ENCODE measurements at places on chromosomes 2 and 18.
A peak's percentile ranks its signal among the peaks of the same experiment; 100 is the strongest.

- peak; percentile 5 for DNase-seq
These were observed 54.9 kb downstream of the DSC3 start for GRCh38 chr18:30987467-30988241.

- DNase-seq, result no peak
These were observed 131.5 kb downstream of the HDAC4 start for GRCh38 chr2:239269173-239269885.

- no peak for DNase-seq
These were observed 11.4 kb downstream of the WDSUB1 start for GRCh38 chr2:159275111-159275510.

DNA sequence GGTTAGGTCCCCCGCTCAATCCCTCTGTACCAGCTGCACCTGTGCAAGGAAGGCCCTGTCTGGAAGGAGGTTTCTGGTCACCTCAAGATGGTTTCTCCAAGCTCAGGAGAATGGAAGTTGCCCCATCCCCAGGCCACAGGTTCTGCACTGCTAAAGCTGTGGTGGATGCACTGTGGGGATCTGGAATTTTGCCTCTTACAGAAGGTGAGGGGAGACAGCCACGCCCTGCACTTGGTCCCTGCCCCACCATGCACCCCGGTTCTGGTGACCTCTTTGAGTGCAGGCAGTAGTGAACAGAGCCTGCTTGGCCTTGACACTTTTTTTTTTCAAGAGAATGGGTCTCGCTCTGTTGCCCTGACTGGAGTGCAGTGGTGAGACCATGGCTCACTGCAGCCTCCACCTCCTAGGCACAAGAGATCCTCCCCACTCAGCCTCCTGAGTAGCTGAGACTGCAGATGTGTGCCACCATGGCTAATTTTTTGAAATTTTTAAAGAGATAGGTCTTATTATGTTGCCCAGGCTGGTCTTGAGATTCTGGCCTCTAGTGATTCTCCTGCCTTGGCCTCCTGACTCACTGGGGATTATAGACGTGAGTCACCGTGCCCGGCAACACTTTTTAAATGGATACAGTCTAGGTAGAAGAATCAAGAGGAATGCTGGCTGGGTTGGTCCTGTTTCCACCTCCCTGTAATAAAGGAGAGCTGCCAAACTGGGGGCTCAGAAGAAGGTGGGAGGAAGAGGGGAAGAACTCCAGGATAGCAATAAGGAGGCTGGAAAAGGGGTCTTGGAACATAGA, 5.8 kb upstream of the NT5DC4 start:
- DNase-seq, result no peak

- DNase-seq, result no peak
These were observed 96.4 kb upstream of the MSTN start for GRCh38 chr2:190158798-190159434.

- DNase-seq, result no peak
These were observed 62.5 kb downstream of the REEP1 start for GRCh38 chr2:86274918-86275275.

DNA sequence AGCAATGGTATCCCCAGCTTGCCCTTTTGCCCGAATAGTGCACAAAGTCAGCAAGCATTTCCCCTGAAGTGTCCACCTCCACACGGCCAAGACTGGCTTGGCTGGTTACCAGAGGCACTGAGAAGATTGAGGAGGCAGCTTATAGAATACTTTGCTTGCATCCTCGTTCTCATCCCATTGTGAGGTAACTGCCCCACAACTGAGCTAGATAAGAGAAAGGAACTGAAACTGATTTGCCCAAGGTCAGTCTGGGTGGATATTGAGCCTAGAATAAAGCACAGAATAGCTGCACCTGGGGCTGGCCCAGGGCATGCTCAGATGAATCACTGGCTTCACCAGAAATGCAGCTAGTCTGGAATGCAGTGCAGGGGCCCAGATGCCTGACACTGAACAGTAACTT, 32.7 kb upstream of the MAP4K3 start:
- no peak for DNase-seq

DNA sequence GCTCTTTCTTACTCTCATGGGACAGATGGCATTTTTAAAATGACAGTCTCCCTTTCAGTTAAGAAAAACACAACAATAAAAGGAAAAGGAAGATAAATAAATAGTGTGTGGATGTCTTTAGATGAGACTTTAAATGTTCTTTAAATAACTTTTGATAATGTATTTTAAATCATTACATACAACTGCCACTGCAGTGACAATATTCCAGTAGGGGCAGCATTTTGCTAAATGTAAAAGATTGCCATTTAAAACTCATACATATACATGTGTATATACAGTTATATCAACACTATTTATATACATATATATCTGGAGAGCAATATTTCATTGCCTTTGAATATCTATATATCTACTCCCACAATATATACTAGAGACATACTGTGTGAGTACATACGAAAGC, 90.7 kb downstream of the INO80D start:
- no peak for DNase-seq

GRCh38 chr2:174516501-174517378, 29.9 kb upstream of the GPR155 start:
- peak; percentile 4 for DNase-seq

DNA sequence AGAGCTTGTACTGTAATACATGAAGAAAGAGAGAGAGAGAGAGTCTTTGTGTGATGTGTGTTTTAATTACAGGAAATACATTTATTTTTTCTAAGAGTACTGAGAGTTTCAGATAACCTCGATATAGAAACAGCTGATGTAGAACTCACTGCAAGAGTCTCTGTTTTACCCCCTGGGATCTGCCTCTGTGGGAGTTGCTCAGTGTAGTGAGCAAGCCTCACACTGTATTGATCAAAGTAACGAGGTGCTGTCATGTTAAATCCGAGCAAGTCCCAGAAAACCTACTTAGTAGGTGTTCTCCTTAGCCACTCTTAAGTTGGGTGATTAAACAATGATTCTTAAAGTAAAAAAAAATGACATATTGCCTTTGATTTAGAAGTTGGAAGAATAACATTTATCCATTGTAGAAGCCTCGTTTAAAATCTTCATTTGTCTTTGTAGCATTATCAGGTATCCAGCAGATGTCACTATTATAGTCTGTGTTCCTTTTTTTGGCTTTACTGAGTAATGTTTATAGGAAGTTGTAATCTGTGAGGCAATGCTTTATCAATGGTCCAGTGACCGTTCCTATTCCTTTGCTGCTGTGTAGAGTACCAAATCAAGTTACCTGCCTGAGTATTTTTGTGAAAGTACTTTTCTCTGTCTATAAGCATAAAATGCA, 219.0 kb downstream of the MYO3B start:
- peak; percentile 60 for DNase-seq

DNA sequence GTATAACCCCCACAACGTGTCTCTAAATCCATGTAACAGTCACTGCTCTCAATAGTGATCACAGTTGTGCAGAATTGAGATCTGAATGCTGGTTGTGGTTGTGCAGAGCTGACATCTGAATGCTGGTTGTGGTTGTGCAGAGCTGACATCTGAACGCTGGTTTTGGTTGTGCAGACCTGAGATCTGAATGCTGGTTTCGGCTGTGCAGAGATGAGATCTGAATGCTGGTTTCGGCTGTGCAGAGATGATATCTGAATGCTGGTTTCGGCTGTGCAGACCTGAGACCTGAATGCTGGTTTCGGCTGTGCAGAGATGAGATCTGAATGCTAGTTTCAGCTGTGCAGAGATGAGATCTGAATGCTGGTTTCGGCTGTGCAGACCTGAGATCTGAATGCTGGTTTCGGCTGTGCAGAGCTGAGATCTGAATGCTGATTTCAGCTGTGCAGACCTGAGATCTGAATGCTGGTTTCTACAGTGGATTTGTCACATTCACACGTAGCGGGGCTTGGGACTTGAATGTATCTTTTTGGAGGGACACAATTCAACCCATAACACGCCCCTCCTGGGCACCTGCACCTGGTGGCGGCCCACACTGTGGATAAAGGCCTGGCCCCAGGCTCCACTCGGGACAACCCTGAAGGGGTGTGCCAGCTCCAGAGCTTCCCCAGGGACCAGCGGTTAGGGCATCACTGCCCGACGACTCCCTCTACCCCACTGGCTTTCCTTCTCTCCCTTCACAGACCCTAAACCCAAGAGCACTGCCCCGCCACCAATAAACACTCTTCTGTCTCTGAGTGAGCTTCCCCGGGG, 51.1 kb upstream of the SLC66A3 start:
- no peak for DNase-seq

- peak; percentile 51 for DNase-seq
These were observed 49.9 kb upstream of the RTN4 start for GRCh38 chr2:55099878-55100820.

- peak; percentile 41 for DNase-seq
These were observed 89.5 kb downstream of the PTH2R start for GRCh38 chr2:208496129-208496528.

DNA sequence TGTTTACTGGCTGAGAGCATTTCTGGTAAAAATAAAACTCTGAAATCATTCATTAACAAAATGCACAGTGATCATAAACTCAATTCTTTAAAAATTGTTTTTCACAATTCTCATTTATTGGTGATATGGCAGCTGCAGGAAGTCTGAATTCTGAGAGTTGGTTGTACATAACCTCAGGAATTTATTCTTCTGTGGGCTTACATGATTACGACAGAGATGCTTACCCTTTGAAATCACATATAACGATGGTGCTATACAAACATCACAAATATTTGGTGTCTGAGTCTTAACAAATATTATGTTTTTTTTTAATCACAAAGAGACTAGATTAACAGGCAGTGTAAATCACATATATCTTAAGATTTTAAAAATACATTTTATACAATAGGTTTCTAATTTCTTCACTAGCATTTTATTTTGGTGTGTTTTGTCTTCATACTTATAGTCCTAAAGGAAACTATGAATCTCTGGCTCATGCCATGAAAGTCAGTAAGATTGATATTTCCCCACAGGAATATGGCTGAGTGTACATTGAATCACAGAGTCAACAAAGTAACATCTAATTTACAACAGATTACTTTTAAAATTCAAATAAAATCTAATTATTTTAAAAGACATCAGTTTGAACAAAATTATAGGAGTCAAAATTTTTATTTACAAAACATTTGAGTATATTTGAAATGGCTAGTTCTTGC, 318.8 kb upstream of the THUMPD2 start:
- DNase-seq, result no peak

GRCh38 chr2:236168110-236169080, at the start of gene GBX2:
Gene GBX2, minus strand, starts transcription at chr2:236168386. Its CDS starts 415 bp downstream, at chr2:236167971.
- peak; percentile 59 for DNase-seq

DNA sequence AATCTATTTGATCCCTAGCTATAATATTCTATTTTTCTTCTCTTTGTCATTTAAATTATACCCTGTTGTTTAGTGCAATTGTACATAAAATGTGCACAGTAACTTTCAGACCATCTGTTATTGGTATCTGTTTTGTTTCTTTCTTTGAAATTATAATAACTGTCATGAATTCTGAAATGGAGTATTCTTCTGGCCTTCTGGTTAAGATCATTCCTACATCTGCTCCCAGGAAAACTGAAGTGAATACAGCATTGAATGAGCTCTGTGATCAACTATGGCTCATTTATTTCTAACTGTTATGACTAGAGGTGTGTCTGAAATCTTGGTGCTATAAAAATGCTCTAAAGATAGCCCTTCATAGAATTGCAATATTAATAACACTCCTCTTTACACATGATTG, 788.4 kb upstream of the TMEFF2 start:
- DNase-seq, result no peak

DNA sequence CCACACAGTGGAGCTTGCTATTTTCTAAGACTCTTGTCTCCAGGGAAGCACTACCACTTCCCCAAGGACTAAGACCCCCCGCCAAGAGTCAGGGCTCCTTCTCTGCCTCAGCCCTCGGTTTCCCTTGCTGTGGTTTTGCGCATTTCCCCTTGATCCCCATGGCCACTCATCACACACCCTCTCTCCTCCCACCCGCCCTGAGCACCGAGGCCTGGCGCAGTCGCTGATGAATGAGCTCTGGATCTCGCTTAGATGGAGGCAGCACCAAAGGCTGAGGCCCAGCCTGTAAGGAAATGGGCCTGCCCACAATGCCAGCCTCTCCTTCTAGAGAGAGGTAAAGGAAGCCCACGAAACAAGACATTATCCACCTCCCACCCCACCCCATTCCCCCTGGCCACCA, 96.9 kb downstream of the TNS1 start:
- DNase-seq, result peak; percentile 62

- no peak for DNase-seq
These were observed 108.6 kb upstream of the REV1 start for GRCh38 chr2:99598441-99598840.

DNA sequence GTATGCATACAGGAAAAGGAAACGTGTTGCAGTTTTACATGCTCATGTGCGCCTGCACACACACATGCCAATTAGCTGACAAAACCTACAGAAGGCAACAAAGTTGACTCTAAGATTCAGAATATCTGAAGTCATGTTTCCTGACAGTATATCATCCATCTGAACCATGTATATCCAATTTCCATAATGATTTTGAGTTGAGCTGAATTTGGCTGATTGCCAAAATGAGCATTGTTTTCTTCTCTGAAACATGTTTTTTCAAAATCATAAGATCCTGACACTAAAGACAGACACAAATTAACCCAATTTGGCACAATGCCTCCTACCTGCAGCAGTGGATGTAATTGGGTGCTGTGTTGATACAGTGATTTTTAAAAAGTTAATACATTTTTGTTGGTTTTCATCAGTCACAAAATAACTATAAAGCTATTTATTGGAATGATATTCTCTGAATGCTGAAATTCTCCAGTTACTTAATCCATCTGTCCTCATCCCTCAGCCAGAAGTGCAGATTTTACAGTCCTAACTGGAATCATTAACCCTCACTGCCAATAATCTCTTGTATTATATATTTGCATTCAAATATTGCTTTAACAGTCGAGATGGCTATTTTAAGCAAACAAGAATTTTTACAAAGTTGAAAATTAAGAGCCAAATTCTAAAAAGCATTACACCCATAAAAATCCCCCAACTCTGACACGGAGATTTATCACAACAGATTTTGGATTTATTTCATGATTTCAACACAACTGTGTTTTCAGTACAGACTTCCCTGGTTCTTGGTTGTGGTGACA, 161.7 kb upstream of the LMAN1 start:
- no peak for DNase-seq

DNA sequence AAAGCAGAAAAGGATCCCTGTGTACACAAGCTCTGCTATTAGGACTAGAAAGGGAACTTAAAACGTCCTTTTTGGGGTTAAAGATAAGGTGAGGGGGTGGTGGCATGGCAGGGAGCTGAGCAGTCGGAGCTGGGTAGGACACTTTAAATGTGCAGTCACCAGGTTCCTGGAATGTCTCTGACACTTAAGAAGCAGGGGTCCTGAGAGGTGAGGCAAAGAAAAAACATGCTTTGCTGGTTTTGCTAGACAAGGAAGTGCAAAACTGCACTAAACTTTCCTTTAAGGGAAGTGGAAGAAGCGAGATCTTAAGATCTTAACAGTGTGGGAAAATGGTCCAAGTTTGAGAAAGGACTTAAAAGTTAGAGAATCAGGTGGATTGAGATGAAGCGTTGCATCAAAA, 99.5 kb upstream of the MAP3K20 start:
- peak; percentile 33 for DNase-seq

Data from hematopoietic multipotent progenitor cell treated with erythropoietin and hydrocortisone succinate and interleukin-3 and kit ligand, for 4 days (in vitro differentiated cells).